Omental fat pad (tissue), 4 donors: ENCODE measurements at places on chromosomes 7 and 10.

- no peak for DNase-seq
These were observed 14.5 kb upstream of the CPA1 start for GRCh38 chr7:130365511-130366441.

DNA sequence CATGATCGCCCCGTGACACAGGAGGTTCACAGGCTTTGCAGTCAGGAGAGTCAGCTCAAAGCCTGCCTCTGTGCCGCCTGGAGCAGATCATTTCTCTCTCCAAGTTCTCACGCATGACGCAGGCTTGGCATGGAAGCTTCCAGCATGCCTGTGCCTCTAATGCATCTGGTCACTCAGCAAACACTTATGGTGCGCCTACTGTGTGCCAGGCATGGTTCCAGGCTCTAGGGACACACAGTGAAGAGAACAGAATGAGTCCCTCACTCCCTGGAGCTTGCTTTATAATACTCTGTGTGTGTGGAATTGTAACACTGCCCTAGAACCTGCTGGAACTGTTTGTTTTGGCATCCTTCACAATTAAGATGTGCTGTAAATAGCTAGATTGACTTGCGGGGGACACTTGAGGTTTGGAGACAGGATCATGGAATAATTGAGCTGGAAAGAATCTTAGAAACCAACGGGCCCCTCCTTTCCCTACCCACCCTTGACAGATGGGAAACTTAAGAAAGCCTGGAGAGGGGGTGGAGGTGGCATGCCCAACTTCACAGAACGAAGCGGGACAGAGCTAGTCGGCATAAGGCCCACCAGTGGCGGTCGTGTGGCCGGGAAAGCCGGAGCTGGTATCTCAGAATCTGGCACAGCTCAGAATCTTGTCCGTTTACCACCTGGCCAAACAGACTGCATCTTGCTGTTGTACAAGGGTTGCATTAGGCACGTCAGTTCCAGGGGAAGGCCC, 4.6 kb upstream of the MYH16 start:
- DNase-seq = no peak

- no peak for DNase-seq
These were observed 84.1 kb downstream of the MDFIC start for GRCh38 chr7:115005953-115006352.

GRCh38 chr10:33900596-33900995, 566.1 kb upstream of the NRP1 start:
- no peak for DNase-seq

GRCh38 chr10:127999297-128000129, 92.6 kb downstream of the PTPRE start:
- DNase-seq = peak; percentile 12

- no peak for DNase-seq
These were observed 191.3 kb downstream of the FGFR2 start for GRCh38 chr10:121406823-121407545.

DNA sequence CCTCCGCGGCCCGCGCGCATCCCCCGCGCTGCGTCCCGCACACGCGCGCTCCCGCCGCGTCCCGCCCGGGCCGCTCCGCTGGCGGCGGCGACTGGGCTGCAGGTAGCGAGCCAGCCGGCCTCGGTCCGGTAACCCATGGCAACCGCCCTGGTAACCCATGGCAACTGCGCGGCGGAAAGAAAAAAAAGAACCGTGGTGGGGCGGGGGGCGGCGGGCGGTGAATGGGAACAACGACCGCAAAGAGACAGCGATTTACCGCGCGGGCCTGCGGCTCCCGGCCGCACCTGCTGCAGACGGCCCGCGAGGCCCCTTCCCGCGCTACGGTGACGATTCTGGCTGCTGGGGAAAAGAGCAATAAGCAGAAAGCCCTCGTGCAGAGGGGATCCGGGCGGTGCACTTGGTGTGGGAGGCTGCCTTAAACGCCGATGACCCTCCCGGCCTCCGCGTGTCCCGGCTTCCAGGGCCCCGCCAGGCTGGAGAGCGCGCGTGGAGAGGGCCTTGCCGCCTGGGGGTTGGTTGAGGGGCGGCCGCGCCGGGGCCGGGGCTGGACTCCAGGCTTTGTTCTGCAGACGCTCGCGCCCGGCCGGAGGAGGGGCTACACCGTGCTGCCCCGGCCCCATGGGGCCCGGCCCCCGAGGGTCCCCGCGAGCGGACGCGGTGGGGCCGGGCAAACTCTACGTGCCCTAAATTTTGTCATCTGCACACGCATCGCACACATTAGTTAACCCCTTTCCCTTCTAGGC, 84.7 kb downstream of the SNX10 start:
- no peak for DNase-seq

DNA sequence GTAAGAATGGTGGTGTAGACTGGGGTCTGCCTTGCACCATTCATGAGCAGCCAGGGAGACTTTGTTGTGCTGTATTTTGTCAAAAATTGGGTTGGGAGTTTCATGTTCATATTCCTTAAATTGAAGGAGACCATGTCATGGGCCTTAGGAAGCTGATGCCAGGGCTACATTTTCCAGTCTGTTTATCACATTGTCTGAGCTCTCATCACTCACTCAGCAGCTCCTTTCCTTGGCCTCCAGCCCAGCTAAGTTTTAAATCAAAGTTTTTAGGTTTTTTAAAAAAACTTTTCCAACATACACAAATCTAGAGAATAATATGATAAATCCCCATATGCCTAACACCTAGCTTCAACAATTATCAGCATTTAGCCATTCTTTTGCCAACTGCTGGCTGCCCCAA, 12.6 kb upstream of the FAM13C start:
- DNase-seq = no peak

DNA sequence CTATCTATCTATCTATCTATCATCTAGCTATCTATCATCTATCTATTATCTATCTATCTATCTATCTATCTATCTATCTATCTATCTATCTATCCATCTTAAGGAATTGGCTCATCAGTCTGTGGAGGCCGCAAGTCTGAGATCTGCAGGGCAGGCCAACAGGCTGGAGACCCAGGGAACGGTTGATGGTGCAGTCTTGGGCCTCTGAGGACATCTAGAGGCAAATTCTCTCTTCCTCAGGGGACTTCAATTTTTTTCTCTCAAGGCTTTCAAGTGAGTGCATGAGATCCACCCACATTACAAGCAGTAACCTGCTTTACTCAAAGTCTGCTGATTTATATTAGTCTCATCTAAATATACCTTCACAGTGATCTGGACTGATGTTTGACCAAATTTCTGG, 197.0 kb downstream of the GLRX3 start:
- no peak for DNase-seq

DNA sequence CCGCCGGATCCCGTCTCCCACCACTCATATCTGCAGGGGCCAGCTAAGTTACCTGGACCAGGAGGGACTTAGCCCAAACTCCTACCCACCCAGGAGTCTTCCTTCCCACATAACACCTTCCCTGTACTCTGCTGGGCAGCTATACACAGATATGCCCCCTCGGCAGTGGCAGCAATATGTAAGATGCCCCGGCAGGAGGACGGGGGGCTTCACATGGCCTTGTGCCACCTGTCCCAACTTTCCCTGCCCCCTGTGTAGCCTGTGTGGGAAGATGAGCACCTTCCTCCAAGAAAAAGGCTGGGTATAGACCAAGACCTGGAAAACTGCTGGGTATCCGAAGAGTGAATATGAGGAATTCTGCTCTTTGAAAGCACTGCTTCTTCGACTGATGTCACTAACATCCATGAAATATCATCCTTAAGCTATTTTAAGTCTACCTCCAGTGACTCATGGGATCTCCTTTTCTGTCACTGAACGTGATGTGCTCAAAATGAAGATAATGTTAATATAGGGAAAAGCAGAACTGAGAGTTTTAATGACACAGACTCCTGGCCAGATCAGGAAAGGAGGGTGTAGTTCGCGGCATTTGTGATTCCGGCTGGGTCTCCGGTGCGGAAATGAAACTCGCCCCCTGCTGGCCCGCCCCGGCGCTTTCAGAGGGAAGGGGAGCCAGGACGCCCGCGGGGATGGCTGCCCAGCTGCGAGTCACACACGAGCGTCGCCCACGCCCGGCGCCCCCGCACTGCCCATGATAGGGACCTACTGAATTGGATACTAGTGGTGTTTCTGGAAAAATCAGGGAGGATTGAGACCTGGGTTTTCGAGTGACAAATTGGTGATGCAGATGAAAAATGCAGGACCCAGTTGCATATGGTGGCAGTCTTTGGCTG, 256.9 kb upstream of the NFE2L3 start:
- peak; percentile 66 for DNase-seq

GRCh38 chr10:100014071-100014762, 4.5 kb upstream of the DNMBP start:
- no peak for DNase-seq

DNA sequence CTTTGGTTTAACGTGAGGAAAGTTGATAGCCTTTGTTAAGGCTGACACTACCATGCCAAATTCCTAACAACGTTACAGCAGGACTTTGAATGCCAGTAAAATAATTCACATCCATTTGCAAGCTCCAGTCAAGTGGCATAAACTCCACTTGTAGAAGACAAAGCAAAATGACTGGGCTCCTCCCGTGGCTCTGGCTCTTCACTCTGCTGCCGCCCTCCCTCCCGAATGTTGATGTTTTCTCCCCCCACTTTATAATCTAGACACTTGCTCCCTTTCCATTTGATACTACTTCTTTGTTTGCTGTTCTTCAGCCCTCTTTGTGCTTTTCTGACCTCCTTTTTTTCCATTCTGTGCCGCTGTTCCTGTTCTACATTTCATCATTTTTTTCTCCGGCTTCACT, 22.8 kb upstream of the ITGB8 start:
- no peak for DNase-seq

DNA sequence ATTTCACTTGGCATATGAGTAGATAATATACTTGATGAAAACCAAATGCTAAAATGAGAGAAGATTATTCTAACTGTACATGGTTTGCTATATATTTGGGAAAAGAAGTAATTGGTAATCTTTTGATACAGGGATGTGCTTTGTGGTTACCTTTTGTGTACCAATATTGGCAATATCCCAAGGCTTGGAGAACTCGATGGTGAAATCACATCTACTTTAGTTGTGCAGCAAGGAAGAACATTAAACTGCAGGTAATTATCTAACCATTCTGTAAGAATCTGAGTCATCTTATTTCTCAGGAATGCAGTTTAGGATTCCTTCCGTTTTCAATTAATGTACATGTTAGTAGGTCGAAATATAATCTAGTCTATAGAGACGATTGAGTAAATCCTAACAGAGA, 64.1 kb downstream of the SRI start:
- DNase-seq = no peak

GRCh38 chr7:134599371-134599770, 47.3 kb upstream of the BPGM start:
- DNase-seq = no peak

DNA sequence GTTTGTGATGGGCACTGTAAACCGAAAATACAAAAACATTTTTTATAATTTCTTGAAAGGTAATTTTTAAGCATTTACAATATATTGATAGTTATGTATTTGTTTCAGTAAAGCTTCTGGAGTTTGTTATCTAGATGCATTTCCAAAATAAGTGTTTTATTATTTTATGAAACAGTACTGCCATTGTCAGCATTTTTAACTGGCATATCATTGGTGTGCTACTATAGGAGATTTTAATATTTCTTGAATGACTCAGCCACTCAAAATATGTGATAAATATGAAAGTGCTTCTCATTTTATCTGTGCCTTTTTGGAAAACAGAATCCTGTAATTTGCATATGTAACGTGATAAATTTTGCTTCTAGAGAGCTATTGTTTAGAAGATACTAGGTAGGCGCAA, 97.9 kb downstream of the ANKIB1 start:
- no peak for DNase-seq
